ENCODE measurements at places on chromosomes 11 and 22.
A peak's percentile ranks its signal among the peaks of the same experiment; 100 is the strongest.

- DNase-seq: no peak
Observed at GRCh38 chr11:11979488-11980117, 28.8 kb downstream of the DKK3 start.

GRCh38 chr11:29210426-29210825 lies 806.4 kb downstream of the KCNA4 start:
- DNase-seq: no peak

- no peak for DNase-seq
Observed at GRCh38 chr11:113556036-113556435, 80.8 kb upstream of the DRD2 start.

DNA sequence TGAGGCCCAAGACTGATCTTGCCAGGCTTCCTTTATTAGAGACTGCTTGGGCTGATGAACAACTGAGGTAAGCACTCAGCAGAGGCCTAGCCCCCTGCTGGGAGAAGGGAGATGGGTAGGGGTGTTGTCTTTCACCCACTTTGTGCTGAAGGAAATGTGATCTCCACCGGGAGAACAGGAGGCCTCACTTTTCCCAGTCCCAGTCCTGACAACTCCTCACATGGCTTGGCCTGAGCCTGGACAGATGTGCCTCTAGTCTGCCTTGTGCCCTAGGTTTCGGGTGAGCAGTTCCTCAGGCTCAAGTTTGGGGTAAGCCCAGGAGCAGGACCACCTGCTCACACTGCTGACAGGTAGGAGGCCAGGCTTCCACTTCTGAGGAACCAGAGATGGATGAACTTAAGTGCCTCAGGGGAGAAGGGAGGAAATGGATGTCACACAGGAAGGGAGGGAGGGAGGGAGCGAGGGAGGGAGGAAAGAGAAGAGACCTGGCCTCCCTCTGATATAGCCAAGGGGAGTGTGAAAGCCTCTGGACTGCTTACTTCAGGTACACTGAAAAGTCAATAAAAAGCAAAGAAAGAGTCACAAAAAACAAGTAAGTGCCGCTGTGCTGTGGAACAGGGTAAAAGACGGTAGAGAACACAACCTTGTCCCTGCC lies 8.1 kb downstream of the CLPB start:
- no peak for DNase-seq

- DNase-seq: no peak
Observed at GRCh38 chr11:20114588-20114987, 45.7 kb downstream of the DBX1 start.

GRCh38 chr11:116742104-116742503 lies 30.7 kb downstream of the BUD13 start:
- no peak for DNase-seq

DNA sequence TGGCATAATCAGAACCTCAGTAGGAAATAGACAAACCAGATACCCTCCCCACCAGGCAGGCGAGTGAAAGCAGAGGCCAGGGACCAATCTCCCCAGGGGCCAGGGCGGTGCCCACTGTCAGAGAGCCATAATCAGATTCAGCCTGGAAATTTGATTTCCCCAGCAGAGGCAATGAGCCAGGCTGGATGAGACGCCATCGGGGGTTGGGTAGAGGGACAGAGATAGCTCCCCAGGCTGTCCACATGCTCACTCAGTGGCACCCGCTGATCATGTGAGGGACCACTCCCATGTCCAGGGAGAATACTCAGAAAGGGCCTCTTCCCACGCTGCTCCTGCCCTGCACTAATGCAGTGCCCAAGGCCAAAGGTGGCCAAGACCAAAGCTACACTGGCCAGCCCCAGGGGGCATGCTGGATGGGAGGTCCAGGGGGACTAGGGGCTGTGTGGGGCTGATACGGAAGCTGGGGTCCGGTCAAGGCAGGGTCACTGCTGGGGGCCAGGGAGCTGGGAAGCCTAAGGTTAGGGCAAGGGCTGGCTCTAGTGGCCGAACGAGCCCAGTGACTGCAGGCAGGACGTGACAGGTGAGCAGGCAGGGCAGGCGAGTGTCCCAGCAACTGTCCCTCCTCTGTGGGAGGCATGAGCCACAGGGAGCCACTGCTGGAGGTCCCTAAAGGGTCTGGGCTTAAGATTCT lies 19.8 kb downstream of the ARVCF start:
- DNase-seq: no peak

GRCh38 chr11:73972620-73973449 lies 9.8 kb downstream of the UCP2 start:
- no peak for DNase-seq

DNA sequence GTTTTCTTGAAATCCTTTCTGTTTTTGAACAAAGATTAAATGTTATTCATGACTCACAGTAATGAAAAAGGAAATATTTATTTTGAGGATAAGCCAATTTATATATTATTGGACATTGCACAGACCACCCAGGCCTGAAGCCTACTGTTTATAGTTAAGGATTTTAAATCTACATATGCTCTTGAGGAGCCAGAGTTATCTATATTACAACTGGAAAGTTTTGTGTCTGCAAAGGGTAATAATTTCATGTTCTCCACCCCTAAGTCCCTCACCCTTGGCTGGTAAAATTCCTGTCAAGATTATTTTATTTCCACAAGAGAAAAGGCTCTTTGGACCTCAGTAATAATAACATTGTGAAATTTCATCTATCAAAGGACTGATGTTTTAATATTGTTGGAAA lies 228.2 kb downstream of the TMEM135 start:
- DNase-seq: no peak

GRCh38 chr11:18243783-18244362 lies 4.6 kb downstream of the SAA2 start:
- DNase-seq: peak; percentile 77

DNA sequence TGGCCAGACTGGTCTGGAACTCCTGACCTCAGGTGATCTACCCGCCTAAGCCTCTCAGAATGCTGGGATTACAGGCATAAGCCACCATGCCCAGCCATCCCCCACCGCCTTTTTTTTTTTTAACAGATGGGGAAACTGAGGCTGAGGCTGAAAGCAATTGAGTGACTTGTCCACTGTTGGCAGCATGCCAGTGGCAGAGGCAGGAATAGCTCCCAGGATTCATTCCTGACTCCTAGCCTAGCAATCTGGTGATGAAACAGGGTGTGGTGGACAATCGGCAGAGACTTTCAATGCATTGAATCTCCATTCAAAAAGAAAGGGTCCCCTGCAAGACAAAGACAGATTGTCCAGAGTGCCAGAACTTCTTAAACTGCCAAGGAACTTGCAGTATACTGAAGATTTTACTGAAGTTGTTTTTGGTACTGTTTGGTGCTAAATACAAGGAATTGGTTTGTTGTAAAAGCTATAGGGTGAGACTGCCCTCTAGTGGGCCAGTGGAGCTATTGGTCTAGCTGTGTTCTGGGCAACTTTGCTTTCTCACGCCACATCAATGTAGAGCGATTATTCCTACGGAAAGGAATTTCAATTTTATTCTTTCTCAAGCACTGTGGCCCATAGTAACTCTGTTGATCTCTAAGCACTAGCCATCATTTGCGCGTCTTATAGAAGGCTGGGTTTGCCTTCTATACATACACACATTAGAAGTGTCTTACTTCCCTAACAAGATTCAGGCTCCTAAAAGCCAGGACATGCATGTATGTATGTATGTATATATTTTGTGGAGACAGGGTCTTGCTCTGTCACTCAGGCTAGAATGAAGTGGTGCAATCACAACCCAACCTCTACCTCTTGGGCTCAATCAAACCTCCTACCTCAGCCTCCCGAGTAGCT lies 21.0 kb downstream of the C22orf31 start:
- DNase-seq: peak; percentile 77

- no peak for DNase-seq
Observed at GRCh38 chr11:13857828-13858227, 104.7 kb upstream of the SPON1 start.

DNA sequence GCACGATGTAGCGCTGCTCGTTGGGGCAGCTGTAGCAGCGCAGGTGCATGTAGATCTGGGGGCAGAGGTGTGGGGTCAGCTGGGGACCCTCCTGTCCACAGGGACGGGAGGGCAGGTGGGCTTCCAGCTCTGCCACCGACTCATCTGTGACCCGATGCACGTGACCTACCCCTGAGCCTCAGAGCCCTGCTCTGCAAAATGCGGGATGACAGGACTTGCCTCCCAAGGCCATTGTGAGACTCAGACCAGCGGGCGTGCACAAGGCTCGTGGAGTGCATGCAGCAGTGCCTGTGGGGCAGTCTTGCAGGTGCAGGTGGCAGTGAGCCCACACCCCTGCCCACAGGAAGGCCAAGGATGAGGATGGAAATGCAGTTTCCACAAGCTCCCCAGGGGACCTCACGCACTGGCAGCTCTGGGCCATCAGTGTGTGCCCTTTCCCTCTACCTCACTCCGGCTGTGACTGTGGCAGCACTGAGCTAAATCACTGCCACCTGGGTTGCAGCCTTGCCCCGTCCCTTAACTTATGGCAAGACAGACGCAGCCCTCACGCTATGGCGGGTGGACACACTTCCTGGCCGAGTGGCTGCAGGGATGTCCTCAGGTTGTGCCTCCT lies 26.7 kb downstream of the TMEM184B start:
- DNase-seq: no peak

DNA sequence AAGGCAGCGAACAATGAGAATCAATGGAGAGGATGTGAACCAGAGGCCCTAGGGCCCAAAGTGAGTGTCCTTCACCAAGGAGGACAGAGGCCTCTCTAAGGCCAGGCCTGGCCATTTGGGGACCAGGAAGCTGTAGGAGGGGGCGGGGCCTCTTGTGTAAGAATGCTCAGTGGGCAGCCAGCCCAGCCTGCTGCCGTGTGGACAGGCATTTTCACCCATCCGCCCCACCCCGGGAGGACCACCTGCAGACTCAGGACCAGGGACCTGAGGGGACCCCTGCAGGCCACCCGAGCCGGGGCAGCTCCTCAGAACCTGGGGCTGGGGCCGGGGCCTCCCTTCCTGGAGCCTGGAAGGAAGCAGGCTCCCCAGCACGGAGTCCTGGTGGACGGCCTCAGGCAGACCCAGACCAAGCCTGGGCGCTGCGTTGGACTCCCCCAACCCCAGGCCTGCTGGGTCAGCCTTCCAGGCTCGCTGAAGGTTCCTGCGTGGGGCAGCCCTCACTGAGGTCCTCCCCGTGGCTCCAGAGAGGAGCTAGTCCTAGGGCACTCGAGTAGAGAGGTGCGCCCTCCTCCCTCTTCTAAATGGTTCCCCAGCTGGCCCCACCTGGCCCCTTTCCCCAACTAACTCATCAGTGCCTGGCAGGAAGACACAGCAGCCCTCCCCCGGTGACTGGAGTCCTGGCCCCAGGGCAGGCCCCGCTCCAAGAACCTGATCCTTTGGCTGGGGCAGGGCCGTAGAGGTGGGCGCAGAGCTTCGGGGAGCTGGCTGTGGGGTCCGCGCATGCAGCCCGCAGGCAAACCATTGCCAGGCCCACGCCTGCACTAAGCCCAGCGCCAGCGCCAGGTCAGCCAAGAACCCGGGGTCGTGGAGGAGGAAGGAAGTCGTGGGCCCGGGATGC lies 1.5 kb upstream of the TRABD start:
- no peak for DNase-seq

DNA sequence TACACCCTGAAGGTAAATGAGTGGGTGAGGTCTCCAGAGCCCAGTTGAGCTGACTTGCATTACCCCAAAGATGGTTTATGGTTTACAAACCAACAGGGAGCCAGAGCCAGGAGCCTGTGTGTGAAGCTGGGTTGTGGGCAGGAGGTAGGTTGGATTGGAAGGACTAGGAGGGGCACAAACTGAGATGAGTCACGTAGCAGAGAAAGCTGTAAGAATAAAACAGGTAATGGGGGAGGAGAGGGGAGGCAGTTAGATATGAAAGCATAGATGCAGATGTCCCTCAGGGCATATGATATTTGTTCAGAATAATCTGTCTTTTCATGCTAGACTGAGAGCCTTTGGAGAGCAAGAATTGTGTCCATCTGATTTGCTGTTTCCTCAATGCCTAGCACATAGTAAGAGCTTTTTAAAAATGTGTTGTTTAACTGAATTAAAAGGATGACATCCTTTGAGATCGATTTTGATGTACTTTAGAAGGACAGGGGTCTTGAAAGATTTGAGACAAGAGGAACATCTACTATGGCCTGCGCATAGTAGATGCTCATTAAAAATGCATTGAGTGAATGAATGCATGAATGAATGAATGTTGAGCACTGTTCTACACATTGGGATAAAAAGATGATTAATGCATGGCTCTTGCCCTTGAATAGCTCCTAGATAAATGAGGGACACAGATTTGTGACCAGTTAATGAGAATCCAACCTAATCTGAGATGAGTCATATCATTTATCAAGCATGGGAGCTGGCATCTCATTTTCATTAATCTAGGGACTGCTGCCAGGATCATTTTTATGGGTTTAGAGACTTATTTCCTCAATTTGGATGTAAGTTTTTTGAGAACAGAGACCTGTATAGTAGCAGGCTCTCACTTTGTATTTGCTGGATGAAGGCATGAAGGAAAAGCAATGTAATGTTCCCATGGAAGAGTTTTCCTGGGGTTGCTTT lies 175.8 kb upstream of the BDNF start:
- DNase-seq: no peak

- peak; percentile 58 for DNase-seq
Observed at GRCh38 chr11:12113294-12113693, 2.9 kb downstream of the MICAL2 start.

DNA sequence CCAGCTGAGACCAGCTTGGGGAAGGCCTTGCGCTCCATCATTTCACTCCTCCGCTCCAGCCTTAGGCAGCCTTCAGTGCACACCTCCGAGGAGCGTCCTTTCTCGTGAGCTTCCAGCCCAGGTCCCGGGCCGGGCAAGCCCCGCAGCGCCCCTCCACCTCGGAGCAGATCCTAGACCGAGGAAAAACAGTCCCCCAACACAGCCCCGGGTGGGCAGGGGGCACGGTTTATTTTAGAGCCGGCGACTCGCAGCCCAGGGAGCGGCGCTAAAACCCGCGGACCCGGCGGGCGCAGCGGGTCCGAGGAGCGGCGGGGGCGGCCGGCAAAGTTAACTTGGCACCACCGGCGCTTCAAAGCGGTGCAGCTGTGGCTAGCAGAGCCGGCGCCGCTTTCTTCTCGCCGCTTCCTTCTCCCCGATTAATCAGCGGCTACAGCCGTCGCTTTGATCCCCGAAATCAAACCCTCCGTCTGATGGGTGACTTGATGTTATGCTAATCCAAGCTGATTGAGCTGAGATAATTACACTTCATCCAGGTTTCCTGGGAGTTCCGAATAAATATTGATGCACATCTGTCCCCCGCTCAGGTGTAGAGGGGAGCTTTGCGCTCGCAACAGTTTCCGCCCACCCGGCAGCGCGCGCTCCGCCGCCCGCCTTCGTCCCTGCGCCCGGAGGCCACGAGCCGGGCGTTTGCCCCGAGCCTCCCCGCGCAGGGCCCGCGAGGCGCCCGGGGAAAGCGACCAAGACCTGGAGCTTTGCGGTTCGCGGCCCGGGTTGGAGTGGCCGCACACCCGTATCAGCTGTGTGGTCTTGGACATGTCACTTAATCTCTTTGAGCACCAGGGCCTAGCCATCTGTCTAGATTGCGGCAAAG lies 192.7 kb downstream of the BUD13 start:
- DNase-seq: peak; percentile 8
